ENCODE measurements at places on chromosomes 3 and 15. TPM values are rescaled to one million over a fixed set of nuclear protein-coding genes. Genes with fewer than 3 reads are reported as not detected.

Gene FANCD2OS
- total RNA-seq = not detected

Gene GNAI2
- 149 TPM for total RNA-seq

GRCh38 chr3:107062787-107063186 lies 314.5 kb upstream of the CCDC54 start:
- H3K4me3 ChIP-seq = no peak overlapping the region
- H3K27ac ChIP-seq = no peak overlapping the region

DNA sequence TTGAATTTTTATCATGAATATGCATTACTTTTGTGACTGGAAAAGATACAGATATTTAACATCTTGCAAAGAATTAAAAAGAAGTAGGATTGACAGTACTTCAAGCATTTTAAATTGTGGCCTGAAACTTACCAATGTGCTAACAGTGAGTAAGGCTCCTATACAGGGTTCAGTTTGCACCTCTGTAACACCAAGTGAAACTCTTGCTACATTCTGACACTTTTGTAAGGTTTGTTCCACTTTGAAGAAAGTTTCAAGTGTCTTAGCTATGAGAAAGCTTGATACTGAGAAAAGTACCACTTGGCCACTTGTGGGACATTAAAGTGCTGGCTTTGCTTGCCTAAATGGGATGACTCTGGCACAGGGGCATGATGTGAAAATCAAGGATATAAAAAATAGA lies 289.2 kb downstream of the CTNNB1 start:
- H3K27me3 ChIP-seq = no peaks in the 10 kb centered on the region
- H3K4me1 ChIP-seq = no peaks in the 10 kb centered on the region
- H3K36me3 ChIP-seq = no peaks in the 10 kb centered on the region
- H3K4me3 ChIP-seq = no peak overlapping the region
- no peak overlapping the region for H3K27ac ChIP-seq
- DNase-seq = no peak

Data from sigmoid colon (tissue), 7 donors.